ENCODE measurements at places on chromosomes 7 and 10.

DNA sequence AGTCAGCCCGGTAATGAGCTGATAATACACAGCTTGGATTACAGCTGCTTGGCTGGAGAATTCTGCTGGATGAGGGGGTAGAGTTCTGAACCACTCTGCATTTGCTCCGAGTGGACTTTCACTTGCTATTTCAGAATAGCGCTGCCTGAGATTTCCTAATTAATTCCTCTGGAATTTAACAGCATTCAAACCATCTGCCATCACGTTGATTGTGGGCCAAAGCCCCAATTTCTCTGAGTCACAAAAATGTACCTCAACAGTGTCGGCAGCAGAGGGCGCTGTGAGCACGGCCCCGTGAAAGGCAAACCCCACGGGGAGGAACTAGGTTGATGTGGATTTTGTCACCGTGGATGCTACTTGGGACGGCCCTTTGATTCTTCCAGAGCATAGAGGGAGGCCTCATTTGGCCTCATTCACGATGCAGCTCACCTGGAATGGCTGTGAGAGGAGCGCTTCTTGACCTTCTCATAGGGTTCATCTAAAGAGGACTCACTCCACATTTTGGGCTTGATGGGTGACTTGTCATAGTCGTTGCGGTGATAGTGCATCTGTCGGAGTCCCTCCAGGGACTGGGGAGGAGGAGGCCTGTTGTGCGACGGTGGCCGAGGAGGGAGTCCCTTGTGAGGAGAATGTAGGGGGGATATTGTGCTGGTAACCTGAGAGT lies 73.3 kb downstream of the PRPF18 start:
- no peaks in the 10 kb centered on the region for H3K27me3 ChIP-seq
- H3K4me1 ChIP-seq = no peaks in the 10 kb centered on the region
- DNase-seq = peak; percentile 78
- no peak overlapping the region for H3K4me3 ChIP-seq
- H3K27ac ChIP-seq = peak overlapping the region; percentile 14

- no peak for DNase-seq
- peak overlapping the region; percentile 20 for H3K4me3 ChIP-seq
- H3K36me3 ChIP-seq = no peaks in the 10 kb centered on the region
- peaks cover 22% of the 10 kb centered on the region for H3K4me1 ChIP-seq
- H3K27ac ChIP-seq = no peak overlapping the region
These were observed 102.3 kb upstream of the ARHGAP21 start for GRCh38 chr10:24826009-24826408.

DNA sequence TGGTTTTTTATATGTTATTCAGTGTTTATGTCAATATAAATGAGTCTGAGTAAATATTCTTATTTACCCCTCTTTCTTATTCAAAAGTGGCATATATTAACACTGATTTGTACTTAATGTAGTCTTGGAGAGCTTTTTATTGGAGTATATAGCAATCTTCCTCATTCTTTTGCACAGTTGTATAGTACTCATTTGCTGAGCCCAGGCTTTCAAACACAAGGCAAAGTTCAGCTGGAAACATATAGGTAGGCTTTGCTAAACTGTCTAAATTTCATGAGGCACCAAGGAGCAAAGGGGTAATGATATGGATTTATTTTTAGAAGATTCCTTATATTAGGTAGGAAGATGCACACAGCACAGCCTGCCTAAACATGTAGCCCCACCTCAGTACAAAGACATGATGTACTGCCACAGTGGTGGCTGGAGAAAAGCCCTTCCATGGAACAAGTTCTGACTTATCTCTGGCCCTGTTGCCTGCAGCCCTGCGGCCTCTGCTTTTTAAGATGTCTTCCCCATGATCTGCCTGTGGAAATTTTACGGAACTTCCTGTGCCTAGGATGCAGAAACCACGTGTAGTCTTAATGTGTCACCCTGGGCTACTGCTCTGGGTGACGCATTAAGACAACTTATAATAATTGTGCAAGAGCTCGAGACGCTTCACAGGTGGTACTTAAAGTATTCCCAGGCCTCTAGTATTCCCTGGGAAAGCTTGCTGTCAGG lies 9.6 kb upstream of the PDCD4 start:
- DNase-seq = no peak
- peaks cover 38% of the 10 kb centered on the region for H3K4me1 ChIP-seq
- H3K4me3 ChIP-seq = no peak overlapping the region
- H3K36me3 ChIP-seq = no peaks in the 10 kb centered on the region
- no peak overlapping the region for H3K27ac ChIP-seq
- H3K27me3 ChIP-seq = no peaks in the 10 kb centered on the region

GRCh38 chr10:17240616-17241015 lies 12.6 kb downstream of the VIM start:
- no peaks in the 10 kb centered on the region for H3K27me3 ChIP-seq
- no peaks in the 10 kb centered on the region for H3K36me3 ChIP-seq
- H3K4me3 ChIP-seq = no peak overlapping the region
- no peaks in the 10 kb centered on the region for H3K4me1 ChIP-seq
- no peak overlapping the region for H3K27ac ChIP-seq
- DNase-seq = no peak

- H3K27ac ChIP-seq = no peak overlapping the region
- no peaks in the 10 kb centered on the region for H3K4me1 ChIP-seq
- H3K4me3 ChIP-seq = no peak overlapping the region
- H3K27me3 ChIP-seq = no peaks in the 10 kb centered on the region
- no peaks in the 10 kb centered on the region for H3K36me3 ChIP-seq
These were observed 490.0 kb upstream of the PHF14 start for GRCh38 chr7:10483671-10484070.

DNA sequence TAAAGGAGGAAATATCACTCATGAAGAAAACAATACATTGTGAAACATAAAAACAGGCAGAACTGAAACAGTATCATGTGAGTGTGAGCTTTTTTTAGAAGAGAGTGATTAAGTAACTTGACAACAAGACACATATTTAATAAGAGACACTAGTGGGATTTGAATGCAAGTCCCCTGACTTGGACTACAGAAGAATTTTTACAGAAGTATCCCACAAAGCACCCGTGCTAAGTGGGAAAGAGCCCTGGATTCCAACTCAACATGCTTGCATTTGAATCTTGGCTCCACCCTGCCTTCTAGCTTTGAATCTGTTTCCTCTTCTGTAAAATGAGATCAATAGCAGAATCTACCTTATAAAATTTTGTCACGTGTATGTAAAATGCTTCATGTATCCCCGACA lies 166.2 kb downstream of the ZNF365 start:
- H3K27me3 ChIP-seq = no peaks in the 10 kb centered on the region
- H3K27ac ChIP-seq = no peak overlapping the region
- H3K4me1 ChIP-seq = no peaks in the 10 kb centered on the region
- H3K36me3 ChIP-seq = no peaks in the 10 kb centered on the region
- H3K4me3 ChIP-seq = no peak overlapping the region

GRCh38 chr7:138898255-138898654 lies 82.9 kb downstream of the KIAA1549 start:
- DNase-seq = no peak
- H3K36me3 ChIP-seq = no peaks in the 10 kb centered on the region
- H3K27ac ChIP-seq = no peak overlapping the region
- H3K4me3 ChIP-seq = no peak overlapping the region
- H3K4me1 ChIP-seq = peaks cover 6% of the 10 kb centered on the region
- H3K27me3 ChIP-seq = no peaks in the 10 kb centered on the region
